ENCODE measurements at places on chromosomes 1 and 21. TPM values are rescaled to one million over a fixed set of nuclear protein-coding genes. Genes with fewer than 3 reads are reported as not detected.

The HAPLN2 gene
- not detected for total RNA-seq

The MYOCOS gene
- total RNA-seq: not detected

The MEX3A gene
- total RNA-seq: 4.5 TPM

The DMRTA2 gene
- 0.43 TPM for total RNA-seq

The SLC22A15 gene
- 13.8 TPM for total RNA-seq

The SYNC gene
- 152 TPM for total RNA-seq

DNA sequence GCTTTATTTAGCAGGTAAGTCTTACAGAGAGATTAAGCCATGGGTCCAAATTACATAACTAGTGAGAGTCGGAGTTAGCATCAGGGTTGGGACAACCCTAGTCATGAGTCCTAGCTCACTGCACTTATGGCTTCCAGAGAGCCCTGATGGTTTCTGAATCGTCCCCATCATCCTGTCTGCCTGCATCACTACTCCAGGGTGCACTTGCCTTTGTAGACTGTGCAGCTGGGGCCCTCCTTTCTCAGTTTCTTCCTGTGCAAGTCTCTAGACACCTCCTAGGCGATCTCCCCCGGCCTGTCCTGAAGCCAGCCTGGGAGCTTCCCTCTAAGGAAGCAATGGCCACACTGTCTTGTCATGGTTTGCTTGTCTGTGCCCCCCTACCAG is 37.1 kb downstream of the KIAA0040 start:
- no peak for DNase-seq

GRCh38 chr1:66452982-66453381 is 81.0 kb upstream of the SGIP1 start:
- no peak for DNase-seq

DNA sequence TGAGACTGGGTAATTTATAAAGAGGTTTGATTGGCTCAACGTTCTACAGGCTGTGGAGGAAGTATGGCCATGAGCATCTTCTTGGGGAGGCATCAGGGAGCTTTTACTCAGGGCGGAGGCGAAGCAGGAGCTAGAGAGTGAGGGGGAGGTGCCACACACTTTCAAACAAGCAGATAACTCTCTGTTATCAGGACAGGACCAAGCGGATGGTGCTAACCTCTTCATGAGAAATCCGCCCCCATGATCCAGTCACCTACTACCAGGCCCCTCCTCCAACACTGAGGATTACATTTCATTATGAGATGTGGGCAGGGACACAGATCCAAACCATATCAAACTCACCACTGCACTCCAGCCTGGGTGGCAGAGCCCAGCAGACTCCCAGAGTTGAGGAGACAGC is 11.5 kb upstream of the LRRC47 start:
- no peak for DNase-seq

- DNase-seq: no peak
Observed at GRCh38 chr1:108154314-108154713, 45.8 kb downstream of the SLC25A24 start.

DNA sequence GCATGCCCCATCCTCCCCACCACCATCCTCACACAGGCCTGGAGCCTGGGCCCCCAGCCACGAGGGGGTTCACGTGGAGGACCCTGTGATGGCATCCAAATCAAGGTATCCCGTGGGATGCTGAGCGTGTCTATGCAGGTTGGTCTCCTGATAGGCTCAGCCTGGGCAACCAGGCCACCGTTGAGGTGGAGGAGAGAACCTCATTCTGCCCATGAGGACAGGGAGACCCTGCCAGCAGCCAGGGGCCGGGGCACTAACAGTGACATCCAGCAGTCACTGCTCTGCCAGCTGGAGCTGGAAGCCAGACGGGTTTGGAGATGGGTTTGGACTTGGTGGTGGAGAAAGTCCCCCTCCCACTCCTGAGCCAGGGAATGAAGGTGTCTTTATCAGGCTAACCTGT is 582.8 kb downstream of the MATN1 start:
- no peak for DNase-seq

DNA sequence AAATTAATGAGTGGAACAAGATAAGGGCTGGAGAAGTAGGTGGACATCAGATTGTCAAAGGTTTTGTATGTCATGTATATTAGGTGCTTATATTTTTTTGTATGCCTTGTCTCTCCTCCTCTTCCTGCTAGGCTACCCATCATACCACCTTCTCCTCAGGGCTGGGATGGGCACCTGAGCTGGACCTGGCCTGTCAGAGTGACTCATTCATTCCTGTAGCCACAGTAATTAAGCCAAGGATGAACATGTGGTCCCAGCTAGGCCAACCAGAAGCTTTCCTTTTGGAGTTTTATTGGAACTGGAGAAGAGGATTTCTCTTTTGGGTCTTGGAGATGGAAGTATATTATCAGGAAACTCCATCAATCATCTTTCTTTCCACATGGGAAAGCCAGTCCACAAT is 21.2 kb downstream of the PTGS2 start:
- DNase-seq: no peak

- no peak for DNase-seq
Observed at GRCh38 chr1:243658594-243659105, 191.4 kb downstream of the AKT3 start.

- no peak for DNase-seq
Observed at GRCh38 chr1:83802023-83802422, 196.9 kb downstream of the TTLL7 start.

- DNase-seq: no peak
Observed at GRCh38 chr1:86705665-86705985, 1.2 kb downstream of the SH3GLB1 start.

DNA sequence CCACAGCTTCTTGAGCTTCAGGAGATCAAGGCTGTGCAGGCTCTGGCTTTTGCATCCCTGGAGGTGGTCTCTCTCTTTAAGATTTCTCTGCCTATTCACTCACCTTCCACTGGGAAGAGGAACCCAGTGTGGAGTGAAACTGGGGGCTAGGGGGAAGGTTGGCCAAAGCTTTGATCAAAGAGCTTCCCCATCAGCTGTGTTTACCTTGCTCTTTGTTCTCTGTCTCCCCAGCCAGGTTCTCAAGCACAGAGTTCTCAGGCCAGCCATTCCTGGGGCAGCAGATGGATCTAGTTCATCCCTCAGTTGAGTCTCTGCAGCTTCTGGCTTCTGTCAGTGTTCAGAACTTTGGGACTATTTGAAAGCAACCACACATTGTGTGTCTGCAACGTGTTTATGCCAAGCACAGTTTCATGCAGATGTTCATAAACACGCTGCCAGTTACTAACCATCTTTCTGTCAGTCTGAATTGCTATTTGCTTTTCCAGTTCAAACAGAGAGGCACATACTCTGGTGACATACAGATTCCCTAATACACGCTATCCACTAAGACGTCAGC is 17.2 kb upstream of the MRPS14 start:
- DNase-seq: no peak

- DNase-seq: no peak
Observed at GRCh38 chr1:32012709-32013385, 821 bp upstream of the KHDRBS1 start.

All from myocyte (in vitro differentiated cells).